CD14-positive monocyte (primary cell): ENCODE measurements at places on chromosomes 13 and 19.

DNA sequence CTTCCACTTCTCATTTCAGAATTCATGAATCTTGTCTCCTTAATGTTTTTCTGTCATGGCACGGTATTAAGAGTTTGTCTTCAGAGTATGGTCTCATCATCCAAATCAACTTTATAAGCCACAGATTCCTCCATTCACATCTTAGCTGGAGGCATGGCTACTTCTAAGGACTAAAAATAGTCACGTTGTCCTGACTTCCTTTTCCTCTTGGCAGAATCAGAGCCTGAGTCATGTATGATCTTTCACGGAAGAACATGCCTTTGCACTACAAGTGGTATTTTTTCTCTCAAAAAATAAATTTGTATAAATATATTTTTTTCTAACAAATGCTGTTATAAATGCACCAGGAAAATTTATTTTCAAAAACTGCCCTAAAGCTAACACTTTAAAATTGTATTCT is 71.4 kb downstream of the ALOX5AP start:
- peak; percentile 65 for DNase-seq

GRCh38 chr13:28099396-28100149 is 803 bp downstream of the FLT3 start:
- no peak for DNase-seq

- peak; percentile 69 for DNase-seq
Observed at GRCh38 chr19:771332-771785, 20.4 kb downstream of the MISP start.

DNA sequence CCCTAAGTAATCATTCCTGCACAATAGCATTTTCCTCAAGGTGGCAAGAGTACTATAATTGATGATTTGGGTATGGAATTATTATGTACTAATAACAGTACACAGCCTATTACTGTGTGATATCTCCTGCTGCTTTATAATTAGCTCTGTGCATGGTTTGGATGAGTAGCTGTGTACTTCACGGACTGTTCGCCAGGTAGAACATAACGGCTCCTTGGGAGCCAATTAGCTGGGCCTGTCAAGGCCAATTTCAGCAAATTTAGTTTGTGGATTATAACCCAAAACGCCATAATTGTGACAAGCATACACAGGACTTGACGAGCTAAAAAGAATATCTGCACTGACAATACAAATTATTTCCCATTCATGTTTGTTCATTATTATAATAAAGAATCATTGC is 1584.2 kb downstream of the SLITRK1 start:
- DNase-seq = no peak

GRCh38 chr13:31010296-31010695 is 77.8 kb downstream of the TEX26 start:
- DNase-seq = no peak

DNA sequence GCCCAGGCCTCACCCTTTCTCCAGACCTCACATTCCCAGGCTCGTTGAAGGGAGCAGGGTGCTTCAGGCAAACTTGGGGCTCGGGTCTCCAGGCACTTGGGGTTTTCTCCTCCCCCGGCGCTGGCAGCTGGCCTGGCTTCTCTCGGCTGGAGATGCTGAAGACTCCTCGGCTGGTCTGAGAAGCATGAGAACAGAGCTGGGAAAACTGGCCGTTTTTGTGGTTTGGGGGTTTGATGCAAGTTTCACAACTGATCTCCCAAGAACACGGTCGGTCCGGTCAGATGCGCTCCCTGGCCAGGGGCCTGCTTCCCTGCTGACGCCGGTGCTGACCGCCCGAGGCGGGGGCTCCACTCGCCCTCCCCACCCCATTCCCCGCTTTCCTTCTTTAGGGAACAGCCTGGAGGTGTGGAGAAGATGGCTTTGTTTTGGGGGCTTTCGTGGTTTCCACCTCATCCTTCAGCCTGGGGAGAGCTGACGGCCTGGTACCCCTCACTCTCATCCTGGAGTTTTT is 35.3 kb downstream of the CEBPA start:
- peak; percentile 29 for DNase-seq

DNA sequence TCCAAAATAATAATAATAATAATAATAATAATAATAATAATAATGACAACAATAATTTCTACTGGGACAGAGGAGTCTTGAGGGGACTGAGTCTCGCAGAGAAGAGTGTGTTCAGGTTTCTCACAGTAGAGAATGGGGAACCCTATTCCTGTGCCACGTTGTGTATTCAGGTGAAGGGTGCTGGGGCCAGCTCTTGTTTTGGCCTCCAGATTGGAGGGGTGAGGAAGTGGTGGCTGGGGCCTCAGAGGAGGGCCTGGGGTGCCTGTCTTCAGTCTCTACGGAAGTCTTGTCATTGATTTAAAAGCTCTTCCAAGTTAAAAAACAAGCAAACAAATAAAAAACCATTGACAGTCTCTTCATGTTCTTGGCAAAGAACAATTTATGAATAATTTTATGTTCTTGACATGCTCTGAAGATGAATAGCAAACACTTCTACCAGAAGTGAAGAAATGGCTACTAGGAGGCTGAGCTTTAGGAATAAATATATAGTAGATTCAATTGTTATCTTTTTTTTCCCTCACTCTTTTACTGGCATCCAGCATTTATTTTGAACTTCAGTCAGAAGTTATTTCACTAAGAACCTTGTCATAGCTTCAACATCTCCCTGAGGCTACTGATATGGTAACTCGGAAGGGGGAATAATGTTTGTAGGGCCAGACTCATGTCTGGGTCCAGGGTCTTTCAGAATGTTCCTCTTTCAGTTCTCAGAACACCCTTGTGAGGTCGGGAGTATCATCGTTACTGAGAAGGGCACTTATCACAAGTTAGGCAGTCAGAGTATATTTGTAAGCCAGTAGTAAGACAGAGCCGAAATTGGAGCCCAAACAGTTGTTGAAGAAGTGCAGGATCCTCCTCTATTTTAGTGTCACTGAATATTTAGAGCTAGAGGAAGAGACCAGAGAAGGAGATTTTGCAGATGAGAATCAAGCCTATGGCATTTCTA is 13.1 kb downstream of the LRCH1 start:
- no peak for DNase-seq

GRCh38 chr13:51841732-51842131 is 3.2 kb downstream of the TMEM272 start:
- DNase-seq = no peak

- DNase-seq = no peak
Observed at GRCh38 chr13:27403203-27403678, 21.2 kb upstream of the GTF3A start.

DNA sequence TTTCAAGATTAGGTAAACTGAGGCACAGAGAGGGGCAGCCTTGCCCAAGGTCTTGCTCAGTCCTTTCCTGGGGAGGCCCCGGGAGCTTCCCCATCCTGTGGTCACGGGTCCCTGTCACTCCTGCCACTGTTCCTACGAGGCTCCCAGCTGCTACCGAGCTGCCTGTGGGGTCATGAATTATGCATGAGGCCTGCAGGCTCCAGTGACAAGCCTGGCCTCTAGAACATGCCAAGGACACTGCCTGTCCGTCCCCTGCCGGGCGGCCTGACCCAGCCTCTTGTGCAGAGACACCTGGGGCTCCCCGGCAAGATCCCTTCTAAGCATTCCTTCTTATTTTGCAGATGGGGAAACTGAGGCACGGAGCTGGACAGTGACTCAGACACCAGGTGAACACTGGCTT is 2.7 kb downstream of the FCHO1 start:
- no peak for DNase-seq

DNA sequence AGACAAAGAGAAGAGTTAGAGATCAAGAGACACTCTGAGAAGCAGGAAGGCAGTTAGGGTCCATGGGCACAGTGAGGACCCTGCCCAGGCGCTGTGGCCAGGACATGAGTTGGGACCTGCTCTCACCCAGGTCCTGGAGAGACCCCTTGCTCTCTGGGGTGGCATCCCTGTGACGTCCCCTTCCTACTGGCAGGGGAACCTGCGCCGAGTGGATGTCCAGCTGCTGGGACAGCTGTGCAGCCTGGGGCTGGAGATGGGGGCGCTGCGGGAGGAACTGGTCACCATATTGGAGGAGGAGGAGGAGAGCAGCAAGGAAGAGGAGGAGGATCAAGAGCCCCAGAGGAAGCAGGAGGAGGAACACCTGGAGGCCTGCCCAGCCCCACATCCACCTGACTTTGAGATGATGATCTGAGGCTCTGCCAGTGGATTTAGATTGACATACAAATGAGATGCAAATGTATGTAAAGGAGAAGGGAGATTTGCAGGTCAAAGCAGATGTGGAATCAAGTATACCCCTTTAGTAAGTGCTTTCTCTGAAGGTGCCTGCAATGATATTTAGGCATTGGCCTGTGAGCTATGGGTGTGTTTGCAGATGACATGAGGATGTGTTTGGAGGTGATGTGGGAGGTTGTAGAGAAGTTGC is 978 bp downstream of the ERICH4 start:
- DNase-seq = no peak

DNA sequence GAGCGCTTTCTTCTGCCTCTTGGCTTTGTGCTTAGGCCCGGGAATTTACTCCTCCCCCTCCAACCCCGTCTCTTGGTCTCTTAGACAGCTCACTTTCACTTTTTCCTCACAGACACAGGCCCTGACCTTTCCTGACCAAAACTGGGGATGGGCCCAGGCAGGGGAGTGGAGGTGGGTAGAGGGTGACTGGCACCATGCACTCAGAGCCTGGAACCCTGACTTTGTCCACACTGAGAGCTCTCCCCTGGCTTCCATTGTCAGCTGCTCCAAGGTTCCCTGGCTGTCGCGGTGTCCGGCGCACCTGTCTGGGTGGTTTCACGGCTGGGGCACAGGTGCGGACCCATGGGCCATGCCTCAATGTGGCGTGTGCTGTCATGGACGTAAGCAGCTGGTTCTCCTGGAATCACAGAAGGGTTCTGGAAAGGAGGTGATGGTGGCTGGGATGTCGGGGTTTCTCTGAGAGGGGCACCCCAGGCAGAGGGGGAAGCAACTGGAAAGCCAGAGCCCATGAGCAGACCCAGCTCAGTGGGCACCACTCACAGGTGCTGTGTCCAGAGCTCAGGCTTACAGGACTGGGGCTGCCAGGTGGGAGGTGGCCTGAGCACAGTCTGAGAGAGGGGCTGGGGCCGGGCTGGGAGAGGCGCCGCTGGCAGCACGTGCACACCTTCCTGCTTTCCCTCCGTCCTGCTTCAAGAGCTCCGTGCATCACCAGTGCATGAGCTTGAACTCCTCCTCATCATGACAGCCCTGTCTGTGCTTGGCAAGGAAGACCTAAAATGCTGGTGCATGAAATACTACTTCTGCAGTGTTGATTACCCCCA is 28.0 kb upstream of the C1QTNF9 start:
- DNase-seq = no peak

DNA sequence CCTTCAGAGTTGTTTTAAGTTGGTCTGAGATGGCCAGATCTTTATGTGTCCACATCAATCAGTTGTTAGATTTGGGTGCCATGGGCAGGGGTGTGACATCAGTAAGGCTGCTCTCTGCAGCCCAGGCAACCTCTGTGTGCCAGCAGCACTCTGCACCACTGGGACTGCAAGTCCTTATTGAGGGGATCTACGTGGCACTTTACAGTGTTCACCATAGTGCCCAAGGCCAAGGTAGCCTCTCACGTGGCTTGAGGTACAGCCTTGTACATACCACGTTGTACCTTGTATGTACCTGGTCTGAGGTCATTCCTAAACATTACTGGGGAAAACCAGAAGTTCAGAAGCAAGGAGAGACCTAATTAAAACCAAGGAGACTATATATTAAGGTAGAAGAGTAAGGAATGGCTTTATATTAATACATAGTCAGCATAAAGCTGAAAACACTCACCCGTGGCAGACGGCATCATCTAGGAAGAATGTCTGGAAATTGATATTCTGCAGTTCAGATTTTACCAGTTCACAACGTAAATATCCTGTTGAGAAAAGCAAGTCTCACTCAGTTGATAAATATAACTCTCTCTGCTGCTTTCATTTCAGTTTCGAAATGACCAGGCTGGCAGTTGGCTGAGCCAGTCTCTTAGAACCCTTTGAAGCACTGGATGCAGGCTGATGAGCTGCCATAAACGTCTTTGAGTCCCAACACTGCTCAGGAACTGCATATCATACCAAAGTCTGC is 128.8 kb downstream of the ZDHHC20 start:
- DNase-seq = no peak

DNA sequence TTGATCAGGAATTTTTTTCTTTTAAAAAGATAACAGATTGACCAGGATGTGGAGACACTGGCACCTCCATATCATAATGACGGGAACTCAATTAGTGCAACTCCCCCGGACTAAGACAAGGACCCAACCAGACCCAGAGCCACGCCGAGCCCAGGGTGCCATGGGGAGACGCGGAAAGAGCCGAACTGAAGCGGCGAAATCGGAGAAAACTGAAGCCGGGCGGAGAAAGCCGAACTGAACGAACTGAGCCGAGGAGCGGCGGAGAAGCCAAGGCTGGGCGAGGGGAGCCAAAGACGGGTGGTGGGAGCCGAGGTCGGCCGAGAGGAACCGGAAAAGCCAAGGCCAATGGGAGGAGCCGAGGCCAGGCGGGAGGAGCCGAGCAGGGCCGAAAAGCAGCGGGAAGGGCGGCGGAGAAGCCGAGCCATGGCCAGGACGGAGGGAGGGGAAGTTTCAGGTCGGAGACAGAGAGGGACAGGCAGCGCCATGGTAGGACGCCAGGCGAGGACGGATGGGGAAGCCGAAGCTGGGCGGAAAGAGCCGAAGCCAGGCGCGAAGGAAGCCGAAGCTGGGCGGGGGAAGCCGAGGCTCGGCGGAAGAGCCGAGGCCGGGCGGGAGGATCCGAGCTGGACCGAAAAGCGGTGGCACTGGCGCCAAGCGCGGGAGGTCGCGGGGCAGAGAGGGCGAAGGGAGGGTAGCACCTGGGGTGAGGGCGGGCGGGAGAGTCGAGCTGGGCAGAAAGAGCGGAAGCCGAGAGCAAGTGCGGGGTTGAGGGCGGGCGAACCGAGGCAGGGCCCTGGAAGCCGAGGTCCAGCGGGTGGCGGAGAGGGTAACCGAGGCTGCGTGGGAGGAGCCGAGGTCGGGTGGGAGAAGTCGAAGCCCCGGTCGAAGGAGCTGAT is 29.4 kb downstream of the ZNF557 start:
- DNase-seq = peak; percentile 90

DNA sequence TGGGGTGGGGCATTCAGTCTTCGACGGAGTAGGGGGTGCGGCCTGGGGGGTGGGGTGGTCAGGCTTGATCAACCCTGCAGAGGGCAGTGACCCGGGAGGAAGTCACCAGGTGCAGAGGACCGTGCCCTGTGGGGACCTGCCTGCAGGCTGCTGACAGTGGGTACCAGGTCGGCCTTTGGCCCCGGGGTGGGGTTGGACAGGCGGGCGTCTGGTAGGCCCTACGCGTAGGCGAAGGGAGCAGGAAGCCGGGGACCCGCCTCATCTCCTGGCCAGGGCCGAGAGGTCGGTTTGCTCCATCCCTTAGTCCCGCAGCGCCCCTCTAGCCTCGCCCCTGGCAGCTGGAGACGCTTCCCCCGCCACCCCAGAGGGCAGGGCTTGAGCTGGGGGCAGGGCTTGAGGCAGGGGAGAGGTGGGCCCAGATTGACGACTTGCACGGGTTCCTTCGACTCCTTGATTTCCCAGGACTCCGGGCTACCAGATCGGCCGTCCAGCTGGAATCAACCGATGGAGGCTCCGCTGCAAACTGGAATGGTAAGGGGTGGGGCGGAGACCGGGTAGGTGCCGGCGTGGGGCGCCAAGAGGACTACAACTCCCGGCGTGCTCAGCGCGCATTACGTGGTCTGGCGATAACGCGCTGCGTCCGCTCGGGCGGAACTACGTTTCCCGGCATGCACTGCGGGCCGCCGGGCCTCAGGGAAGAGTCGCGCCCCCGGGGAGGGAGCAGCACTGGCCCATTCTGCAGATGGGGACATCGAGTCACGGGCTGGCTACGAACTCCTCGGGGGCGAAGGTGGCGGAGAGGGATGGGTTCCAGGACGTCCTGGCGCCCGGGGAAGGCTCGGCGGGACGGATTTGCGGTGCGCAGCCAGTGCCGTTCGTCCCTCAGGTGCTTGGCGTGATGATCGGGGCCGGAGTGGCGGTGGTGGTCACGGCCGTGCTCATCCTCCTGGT is at the start of gene PNPLA6:
TSS of gene PNPLA6 (plus strand) at position 671 of the 951 bp plus-strand sequence. CDS start at position 743, 72 bp downstream.
- peak; percentile 85 for DNase-seq

- DNase-seq = no peak
Observed at GRCh38 chr19:23999821-24000610, 85.3 kb downstream of the ZNF726 start.
